CD4-positive, alpha-beta T cell treated with Interleukin-2 at 100 ng/mL for 4 hours (primary cell): ENCODE measurements at places on chromosomes 3 and 15.
A peak's percentile ranks its signal among the peaks of the same experiment; 100 is the strongest.

DNA sequence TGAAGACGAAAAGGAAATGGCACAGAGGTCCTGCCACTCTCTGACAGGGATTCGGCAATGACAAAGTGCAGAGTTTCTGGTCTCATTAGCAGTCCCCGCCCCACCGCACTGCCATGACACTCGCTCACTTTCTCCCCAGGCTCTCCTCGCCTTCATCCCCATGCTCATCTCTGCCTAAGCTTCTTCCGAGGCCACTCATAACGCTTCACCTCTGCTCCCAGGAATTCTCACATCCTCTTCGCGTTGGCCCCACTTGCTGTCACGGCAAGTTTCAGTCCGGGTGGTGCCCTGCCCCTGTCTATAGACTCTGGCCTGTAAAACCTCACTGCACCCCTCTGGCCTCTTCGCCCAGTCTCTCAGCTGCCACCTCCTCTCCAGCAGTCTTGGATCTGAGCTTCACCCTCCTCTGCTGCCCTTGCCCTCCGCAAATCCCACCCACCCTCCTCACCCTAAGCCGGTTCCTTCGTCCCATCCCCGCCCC is 654 bp downstream of the RUBCN start:
- peak; percentile 23 for DNase-seq

DNA sequence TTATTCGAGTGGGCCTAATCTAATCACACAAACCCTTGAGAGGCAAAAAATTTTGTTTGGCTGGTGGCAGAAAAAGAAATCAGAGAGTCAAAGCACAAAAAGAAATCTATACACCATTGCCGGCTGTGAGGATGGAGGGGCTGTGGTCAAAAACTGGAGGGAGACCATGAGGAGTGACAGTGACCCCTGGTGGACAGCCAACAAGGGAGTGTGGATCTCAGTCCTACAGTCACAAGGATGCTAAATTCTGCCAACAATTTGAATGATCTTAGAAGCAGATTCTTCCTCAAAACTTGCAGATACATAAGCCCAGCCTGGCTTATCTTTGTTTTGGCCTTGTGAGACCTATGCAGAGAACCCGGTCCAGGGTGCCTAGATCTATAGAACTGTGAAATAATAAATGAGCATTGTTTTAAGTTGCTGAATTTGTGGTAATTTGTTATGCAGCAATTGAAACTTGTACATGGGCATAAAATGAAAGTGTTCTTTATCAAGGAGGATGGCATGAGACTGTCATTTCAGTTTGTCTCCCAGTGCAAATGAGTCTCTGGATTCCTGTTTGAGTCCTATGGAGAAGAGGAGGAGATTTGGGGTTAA is 103.0 kb upstream of the ARHGEF26 start:
- DNase-seq = peak; percentile 11

GRCh38 chr15:69410248-69410874 is 3.8 kb upstream of the KIF23 start:
- DNase-seq = no peak

GRCh38 chr3:109252641-109253040 is 63.7 kb downstream of the DPPA2 start:
- no peak for DNase-seq

GRCh38 chr3:17847156-17847555 is 104.7 kb upstream of the TBC1D5 start:
- DNase-seq = no peak

DNA sequence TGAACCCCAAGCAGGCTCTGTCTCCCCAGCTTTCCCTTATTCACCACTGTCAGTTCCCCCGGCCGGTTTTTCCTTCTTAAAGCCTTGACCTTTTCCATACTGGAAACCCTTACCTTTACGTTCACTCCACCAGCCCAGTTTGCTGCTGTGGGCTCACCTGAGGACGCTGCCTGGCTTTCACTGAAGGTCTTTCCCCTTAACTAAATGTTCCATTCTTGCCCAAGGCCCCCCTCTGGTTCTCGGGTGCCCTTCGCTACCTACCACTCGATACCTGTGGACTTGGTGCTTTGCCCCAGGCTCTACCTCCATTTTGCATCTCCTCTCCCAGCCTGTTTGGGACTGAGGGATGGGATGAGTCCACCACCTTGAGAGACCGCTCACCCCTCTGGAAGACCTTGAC is 851 bp downstream of the AP2M1 start:
- no peak for DNase-seq

DNA sequence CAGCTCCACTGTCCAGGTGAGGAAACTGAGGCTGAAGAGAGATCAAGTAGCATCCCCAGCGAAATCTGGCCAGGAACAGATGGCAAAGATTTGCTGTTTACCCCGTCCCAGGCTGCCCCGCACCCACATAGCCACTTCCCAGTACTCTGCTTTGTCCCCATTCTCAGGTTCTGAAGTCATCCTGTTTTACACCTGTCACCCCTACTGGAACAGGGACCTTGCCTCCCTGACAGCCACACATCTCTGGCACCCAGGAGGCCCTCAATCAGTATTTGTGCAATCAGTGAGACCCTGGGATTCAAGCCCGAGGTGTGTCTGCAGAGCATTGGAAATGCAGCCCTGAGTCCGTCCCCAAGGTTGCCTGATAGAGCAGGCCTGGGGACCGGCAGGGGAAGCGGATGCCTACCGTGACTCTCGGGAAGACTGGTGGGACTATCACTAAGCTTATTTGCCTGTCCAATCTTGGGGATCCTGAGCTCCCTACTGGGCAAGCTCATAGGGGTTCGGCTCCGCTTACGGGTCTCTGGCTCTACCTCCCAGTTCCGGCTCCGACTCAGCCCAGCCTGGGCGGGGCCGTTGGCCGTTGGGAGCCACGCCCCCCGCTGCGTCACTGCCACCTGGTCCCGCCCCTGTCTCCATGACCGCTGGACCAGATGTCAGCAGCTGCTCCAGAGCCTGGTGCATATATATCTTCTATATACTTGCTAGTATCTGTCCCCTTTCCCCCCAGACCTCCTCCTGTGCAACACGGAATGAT is 17.5 kb upstream of the FANCD2 start:
- DNase-seq = peak; percentile 83

GRCh38 chr3:36456784-36457183 is 76.5 kb downstream of the STAC start:
- DNase-seq = no peak

DNA sequence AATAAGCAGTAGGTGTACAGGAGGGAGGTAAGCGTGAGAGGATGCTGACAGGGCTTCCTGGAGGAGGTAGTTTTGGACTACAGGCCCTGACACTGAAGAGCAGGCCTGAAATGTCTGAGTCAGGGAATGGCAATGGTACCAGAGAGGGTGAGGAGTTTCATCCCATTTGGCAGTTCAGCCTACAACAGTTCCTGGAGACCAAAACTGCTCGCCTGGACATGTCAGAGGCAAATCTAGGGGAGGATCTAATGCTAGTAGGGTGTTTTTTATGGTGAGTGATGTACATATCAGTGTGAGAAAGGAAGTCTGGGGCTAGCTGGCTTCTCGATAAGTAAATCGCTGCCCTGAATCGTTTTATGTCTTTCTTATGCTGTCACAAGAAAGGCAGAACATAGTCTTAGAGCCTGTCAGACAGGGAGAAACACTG is 13.8 kb upstream of the TNFSF10 start:
- no peak for DNase-seq

GRCh38 chr3:197306374-197307086 is 8.1 kb upstream of the DLG1 start:
- no peak for DNase-seq

GRCh38 chr3:13822871-13823585 is 56.8 kb downstream of the WNT7A start:
- DNase-seq = no peak

DNA sequence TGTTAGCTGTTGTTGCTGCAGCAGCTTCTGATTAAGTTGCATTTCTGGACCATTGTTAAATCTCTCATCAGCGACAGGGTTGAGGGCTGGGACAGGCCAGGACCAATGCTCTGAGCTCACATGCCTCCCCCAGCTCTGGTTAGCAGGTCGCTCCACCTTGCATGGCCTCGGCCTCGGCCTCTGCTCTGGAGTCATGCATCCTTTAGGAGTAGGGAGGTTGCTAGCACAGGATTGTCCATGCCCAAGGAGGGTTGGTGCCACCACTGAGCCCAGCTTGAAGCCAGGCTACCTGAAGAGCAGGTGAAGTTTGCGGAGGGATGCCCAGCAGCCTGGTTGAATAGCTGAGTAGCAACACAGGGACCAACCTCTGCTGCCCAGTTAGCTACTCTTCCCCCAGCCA is 11.2 kb upstream of the CPNE9 start:
- no peak for DNase-seq

DNA sequence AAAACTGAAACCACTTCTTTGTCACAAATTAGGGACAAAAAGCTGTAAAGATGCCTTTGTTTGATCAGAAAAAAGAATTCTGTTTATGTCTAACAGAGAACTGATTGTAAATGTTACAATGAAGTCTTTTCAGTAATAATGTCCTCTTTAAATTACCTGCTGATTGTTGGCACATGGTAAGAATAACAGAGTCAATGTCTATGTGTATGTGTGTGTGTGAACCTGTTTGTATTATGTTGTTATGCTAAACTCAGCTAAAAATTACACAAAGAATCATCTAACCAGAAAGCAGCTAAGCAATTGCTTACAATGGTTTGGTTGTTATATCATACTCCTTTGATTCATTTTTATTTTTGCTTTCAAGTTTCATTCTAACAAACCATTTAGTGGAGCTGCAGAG is 159.1 kb upstream of the PDZRN3 start:
- no peak for DNase-seq

DNA sequence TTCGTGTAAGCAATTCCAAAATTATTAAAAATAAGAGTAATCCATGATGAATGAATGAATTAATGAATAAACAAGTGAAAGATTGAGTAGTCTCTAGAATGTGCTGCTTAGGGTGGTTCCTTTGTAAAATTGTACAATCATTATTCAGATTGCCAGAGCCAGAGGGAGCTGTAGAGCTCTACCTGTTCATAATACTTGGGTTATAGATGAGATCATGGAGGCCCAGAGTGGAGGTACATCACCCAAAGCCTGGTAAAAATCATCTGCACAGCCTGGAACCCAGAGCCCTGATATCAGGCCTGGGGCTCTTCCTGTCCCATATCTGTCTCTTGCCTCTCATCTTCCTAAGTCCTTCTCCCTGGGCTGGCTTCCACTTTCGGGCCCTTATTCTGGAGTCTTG is 297.2 kb downstream of the RPLP1 start:
- DNase-seq = peak; percentile 49

DNA sequence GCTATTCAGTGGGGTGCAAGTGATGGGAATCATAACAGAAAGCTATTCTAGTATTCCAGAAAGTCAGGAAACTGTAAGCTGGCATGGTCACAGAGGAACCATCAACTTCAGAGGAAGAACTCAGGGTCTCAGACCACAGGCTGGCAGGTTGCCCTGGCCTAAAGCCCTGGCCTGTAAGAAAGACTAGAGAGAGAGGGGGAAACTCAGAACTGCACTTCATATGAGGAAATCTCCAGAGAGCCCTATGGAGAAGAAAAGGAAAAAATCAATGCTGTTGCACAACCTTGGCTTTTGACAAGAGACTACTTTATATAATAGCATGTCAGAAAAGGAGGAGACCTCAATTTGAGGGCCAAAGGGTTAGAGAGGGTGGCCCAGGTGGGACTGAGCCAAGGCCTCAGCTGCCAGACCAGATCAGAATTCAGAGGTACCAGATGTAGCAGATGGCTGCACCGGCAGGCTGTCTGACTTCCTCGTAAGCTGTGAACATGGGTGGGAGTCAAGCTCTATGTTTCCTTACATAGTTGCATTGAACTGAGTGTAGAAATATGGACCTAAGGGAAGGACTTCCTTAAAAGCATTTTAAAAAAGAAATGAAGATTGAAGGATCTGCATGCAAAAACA is 333.8 kb downstream of the PDCD6IP start:
- no peak for DNase-seq

DNA sequence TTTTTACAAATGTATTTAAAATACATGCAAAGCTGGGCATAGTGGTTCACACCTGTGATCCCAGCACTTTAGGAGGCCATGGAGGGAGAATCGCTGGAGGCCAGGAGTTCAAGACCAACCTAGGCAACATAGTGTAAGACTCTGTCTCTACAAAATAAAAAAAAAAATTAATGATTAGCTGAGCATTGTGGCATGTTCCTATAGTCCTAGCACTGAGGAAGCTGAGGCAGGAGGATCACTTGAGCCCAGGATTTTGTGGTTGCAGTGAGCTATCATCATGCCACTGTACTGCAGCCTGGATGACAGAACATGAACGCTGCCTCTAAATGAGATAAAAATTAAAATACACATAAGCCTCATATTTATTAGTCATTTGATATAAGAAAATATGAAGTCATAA is 142.8 kb downstream of the TCF12 start:
- DNase-seq = no peak

DNA sequence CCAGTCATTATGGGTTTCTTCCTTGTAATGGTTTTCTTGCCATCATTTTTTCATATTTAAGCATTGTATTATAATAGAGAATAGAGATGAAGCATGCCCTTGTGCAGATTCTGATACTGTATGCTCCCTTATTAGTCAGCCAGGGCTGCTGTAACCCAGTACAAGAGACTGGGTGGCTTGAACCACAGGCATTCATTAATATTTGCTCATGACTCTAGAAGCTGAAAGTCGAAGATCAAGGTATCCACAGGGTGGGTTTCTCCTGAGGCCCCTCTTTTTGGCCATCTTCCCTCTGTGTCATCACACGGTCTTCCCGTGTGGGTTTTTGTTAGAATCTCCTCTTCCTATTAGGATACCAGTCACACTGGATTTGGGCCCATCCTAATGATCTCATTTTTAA is 74.5 kb downstream of the FOXP1 start:
- DNase-seq = no peak

DNA sequence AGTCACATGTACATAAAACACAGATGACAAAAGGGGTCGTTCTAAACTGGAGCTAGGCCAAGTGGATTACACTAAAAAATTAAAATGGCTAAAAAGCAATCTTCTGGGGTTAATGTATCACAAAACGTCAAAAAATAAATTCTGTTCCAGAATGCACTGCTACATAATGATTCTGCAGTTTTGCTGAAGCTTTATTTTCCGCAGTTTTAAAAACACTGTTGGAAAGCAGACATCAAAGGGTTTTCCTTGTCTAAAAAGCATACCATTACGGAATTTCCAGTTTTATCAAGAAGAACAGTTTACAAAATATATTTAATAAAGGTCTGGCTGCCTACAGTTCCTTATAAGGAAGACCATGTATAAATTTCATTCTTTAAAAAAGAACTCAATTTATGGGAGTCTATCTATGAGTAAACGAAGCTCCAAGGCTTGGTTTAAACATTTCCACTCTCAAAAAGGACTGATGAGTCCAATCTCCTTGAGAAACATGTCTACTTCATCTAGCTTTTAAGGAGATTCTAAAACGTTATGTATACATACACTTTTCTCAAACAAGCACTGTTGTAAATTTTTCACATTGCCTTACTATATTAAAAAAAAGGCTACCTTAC is 1.3 kb downstream of the DMXL2 start:
- no peak for DNase-seq
